ENCODE measurements at places on chromosomes 5 and 9.

DNA sequence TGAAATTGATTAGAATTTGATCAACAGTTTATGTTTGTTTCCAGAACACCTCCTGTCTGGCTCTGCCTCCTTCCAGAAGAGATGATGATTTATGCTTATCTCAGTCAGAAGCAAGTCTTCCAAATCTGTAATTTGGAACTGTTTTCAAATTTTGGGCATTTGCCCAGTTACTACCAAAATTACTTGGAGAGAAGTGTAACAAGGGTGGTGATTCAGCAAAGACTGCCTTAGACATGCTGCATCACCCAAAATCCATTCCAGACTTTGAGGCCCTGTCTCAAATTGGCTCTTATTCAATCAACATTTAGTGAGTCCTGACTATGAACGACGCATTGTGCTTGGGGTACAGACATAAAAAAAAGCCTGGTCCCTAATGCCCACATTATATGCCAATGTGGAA, 89.4 kb downstream of the SH3TC2 start:
- no peak for DNase-seq

- DNase-seq, result no peak
These were observed 127.8 kb upstream of the PAM start for GRCh38 chr5:102627315-102627714.

DNA sequence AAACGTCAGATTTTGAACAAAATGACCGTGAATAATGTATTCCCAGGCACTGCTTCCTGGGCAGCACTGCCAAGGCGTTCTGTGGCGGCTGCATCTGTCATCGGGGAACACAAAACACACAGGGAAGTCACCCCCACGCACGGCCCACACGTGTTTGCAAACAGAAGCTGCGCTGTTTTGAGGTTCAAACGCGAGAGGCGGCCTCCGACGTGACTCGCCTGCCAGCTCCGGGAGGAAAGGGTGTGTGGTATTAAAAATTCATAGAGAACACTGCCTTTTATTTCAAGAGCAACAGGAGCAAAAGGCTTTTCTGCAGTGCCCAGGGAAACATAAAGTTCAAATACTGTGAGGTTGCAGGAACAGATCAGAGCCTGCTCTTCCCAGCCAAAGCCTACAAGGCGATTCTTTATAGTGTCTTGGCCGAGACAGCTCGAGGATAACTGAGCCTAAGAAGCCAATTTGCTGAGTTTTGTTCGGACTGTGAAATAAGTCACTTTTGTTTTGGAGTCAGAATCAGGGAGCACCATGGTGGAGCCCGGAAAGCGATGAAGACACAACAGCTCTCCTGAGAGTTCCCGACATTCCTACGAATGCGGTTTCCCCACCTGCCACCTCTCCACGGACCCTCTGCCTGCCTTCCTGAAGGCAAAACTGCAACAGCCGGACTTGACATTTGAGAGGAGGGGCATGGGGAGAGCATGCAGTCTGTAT, 115.3 kb upstream of the IRX2 start:
- no peak for DNase-seq

DNA sequence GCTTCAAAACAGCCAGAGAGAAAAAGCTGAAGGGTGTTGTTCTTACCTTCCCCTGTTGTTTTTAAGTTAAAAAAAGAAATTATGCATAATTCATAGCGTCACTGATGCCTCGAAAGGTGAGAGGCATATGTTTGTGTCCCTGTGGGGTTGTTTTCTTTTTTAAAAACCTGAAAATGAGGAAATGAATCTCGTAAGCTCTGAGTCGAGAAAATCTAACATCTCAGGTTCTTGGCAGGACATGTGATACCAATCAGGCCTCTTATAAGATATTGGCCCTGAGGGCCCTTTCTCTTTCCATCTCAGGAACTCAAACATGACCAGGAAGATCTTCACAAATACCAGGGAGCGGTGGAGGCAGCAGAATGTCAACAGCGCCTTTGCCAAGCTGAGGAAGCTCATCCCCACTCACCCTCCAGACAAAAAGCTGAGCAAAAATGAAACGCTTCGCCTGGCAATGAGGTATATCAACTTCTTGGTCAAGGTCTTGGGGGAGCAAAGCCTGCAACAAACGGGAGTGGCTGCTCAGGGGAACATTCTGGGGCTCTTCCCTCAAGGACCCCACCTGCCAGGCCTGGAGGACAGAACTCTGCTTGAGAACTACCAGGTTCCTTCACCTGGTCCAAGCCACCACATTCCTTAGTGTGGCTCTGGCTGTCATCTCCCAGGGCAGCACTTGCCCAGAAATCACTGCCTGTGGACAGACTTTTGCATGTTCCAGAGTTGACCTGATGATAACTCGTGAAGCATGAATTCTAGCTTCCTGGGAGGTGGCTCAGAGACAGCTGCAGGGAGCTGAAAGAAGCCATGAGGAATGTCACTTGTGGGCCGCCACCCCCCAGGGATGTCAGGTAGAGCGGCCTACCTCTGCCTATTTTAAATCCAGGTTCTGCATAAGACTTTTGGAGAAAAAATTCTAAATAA, at the start of gene TAL2:
TSS of gene TAL2 (plus strand) at position 274 of the 921 bp plus-strand sequence. CDS start at position 314, 40 bp downstream.
- no peak for DNase-seq

GRCh38 chr5:58746321-58746720, 163.4 kb downstream of the RAB3C start:
- DNase-seq, result no peak

DNA sequence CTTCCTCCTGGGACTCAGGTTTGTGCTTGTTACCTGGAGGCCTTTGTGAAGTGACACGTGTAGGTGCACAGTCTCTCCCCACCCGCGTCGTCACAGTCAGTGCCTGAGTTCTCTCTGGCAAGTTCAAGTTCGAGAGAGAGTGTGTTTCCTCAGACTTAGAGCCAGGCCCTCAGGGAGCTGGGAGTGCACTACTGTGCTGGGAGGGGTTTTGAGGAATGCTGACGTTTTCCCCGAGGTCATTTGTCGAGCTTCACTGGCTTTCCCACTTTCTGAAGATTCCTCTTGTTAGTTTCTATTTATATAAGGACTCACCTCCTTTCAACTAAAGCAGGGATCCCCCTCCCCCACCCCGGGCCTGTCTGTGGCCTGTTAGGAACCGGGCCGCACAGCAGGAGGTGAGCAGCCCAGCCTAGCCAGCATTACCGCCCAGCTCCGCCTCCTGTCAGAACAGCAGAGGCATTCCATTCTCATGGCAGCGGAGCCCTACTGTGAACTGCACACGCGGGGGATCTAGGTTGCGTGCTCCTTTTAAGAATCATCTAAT, 209.2 kb downstream of the DIRAS2 start:
- DNase-seq, result no peak

DNA sequence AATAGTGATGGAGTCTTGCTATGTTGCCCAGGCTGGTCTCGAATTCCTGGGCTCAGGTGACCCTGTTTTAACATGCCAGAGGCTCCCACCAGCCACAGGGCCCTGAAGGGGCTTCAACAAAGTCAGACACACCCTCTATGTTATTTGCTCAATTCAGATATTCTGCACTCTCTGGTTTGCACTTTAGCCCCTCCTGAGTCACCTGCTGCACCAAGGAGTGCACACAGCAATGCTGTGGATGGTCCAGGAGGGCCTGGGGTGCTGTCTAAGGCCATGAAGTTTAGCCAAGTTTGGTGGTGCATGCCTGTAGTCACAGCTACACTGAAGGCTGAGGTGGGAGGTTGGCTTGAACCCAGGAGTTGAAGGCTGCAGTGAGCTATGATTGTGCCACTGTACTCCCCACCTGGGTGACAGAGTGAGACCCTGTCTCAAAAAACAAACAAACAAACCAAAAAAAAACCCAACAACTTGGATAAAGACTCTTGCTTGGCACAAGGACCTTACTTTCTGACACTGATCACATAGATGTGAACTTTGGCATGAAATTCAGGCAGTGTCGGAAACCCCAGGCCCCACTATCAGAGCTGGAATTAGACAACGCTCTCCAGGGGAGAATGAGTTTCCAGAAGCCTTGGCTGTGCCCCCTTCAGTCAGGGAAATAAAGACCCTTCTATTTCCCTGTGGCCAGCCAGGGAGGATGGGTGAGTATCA, 39.7 kb upstream of the CDKN2AIPNL start:
- DNase-seq, result no peak

GRCh38 chr5:147439254-147439653, 70.6 kb downstream of the DPYSL3 start:
- no peak for DNase-seq

- DNase-seq, result no peak
These were observed 17.4 kb upstream of the RORB start for GRCh38 chr9:74479711-74480110.

- no peak for DNase-seq
These were observed 40.3 kb downstream of the NEK6 start for GRCh38 chr9:124297915-124298645.

DNA sequence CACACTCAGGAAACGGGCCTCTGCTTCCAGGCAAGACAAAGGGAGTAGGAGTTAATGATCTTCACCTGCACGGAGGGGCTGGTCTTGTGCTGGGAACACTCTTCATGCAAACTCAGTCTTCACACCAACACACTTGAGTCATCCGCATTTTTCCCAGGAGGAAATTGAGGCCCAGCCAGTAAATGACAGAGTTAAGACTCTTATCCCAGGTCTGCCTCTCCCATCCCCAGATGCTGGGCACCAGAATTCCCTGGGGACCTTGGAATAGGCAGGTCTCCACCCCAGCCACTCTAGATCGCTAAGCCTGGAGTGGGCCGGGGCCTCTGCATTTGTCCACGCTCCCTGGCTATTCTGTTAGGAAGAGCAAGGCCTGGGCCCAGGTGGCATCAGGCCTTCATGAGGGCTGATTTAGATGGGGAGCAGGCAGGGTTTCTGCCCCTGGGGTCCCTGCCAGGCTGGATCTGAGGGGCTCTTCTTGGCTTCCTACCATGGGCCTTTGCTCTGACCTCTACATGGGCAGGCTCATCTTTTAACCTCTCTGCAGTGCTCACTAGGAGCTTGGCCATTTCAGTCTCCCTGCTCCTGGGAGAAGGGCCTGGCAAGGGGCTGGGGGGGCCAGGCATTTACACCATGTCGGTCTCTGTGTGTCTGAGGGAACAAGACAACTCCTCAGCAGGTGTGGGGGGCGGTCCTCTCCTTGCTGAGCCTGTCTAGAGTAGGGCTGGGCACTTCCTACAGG, 77.3 kb downstream of the AMBP start:
- no peak for DNase-seq

- DNase-seq, result no peak
These were observed 23.0 kb downstream of the FRRS1L start for GRCh38 chr9:109143881-109144562.

- no peak for DNase-seq
These were observed 32.1 kb downstream of the PCA3 start for GRCh38 chr9:76796296-76796695.

All from CD4-positive, alpha-beta T cell treated with Interferon alpha-2 for 1 hour (primary cell).